Activated naive CD4-positive, alpha-beta T cell treated with anti-CD3 and anti-CD28 coated beads for 36 hours (primary cell): ENCODE measurements at places on chromosomes 16 and 17. TPM values are rescaled to one million over a fixed set of nuclear protein-coding genes. Genes with fewer than 3 reads are reported as not detected.
A peak's percentile ranks its signal among the peaks of the same experiment; 100 is the strongest.

DNA sequence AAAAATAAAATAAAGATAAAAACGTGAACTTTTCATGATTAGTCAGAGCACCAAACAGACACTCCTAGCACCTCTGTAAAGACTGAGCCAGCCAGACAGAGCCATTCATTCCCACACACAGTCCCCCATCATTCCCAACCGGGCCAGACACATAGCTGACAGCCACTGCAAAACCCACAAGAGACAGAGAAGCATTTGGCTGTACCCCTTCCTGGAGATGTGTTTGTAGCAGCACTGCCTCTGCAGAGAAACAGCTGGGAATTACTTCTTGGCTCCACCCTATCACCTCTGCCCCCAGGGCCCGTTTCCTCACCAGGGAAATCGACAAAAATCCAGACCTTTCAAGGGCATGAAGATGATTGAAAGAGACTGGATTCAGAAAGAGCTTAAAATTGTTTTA lies 46.4 kb downstream of the MYH11 start:
- DNase-seq, result no peak

DNA sequence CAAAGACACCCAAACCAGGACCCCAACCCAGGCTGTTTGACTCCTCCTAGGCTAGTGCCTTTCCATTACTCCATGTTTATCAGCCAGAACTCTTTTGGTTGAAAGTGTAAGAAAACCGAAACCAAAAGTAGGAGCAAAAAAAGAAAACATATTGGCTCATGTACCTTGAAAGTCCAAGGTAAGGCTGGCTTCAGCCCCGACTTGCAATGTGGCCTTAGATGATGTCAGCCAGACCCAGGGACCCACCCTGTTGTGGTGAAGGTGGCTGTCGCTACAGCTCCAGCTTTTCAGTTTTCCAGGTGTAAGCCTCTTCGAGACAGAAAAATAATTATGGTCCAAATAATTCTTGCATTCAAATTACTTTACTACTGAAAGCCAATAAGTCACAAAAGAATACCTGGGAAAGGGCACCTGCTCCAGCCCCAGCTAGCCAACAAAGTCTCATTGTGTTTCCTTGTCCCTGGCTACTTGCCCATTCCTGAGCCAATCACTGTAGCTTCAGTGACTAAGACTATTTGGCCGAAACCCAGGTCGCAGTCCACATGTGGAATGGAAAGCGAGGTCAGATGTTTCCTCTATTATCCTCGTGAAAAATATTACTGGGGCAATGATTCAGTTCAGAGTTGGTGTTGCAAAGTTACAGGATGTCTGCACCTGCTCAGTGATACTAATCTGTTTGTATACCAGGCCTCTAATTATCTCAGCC lies 20.7 kb downstream of the DNAH9 start:
- DNase-seq, result no peak

GRCh38 chr17:30237296-30238002 lies 2.0 kb upstream of the SLC6A4 start:
- DNase-seq, result no peak

GRCh38 chr16:72856797-72857196 lies 191.1 kb downstream of the ZFHX3 start:
- peak; percentile 35 for DNase-seq

- DNase-seq, result no peak
Measured at GRCh38 chr17:15456496-15456895, 10.9 kb downstream of the CDRT4 start.

The SOST gene
- total RNA-seq, result not detected

The RSL1D1 gene
- 365 TPM for total RNA-seq

DNA sequence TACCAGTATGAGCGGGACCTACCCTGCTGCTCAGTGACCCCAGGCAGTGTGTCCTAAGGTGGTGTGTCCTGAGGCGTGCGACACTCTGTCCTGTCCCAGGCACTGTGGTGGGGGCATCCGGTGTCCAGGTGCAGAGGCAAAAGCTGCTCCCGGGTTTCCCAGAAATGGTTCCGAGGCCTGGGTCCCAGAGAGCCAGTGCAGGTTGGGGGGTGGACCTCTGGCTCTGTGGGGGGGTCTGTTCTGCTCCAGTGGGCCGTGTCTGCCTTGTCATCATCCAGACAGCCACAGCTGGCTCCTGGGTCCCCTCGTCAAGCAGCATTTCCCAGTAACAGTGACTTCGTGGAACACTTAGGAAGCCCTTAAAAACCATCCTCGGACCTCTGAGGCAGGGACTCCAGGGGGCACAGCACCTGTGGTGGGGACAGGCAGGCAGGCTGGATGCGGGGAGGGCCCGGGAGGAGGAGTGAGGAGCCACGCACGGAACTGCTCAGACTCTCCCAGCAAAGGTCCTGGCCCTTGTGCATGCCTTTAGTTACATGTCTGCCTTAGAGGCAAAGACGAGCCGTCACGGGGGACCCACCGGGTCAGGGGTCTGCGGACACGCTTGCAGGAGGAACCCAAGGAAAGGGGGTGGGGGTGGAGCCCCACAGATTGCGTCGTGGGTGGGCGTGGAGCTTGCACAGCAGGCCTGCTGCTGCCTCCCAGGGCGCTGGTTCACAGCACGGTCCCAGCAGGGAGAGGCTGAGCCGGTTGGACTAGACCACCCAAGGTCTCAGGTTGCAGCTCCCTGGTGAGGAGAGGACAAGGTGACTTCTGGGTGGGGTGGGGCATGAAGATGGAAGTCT lies 5.6 kb downstream of the SLC16A3 start:
- DNase-seq, result no peak

- DNase-seq, result no peak
Measured at GRCh38 chr17:556431-556995, 158.1 kb downstream of the VPS53 start.

GRCh38 chr17:19613979-19614378 lies 34.6 kb upstream of the ALDH3A2 start:
- DNase-seq, result no peak

The ZNF747 gene
- total RNA-seq, result 6.1 TPM

The ITGB4 gene
- total RNA-seq, result 1.0 TPM

DNA sequence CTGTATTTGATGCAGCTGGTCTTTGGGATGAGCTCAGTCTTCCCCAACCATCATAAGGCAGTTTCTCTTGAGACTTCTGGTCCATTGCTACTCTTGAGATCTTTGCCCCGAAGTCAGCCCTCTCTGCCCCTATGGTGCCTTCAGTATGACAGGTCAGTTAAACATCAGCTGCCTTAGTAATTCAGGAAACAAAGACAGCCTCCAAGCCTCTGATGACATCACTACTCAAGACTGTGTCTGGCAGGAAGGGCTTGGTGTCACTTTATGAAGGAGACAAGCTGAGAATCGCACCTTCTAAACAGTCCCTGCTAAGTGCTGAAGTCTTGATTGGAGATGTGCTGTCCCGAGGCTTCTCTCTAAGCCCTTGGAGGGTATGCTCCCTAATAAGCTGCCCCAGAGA lies 104.9 kb upstream of the TBX2 start:
- DNase-seq, result no peak

DNA sequence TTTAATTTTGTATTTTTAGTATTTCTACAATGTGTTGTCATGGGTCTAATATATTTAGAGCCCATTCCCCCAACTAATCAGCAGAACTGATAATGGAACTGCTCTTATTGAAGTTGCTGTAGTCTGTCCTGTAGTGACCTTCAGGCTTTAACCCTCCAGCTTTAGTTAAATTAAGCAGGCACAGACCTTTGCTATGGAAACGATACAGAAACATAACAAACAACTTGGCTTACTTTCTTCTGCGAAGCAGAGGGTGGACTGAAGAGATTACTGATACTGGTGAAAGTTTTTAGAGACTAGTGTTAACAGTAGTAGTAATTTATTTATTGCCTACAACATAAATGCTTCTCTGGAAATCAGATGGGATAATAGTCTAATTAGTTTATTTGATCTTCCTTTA lies 61.4 kb downstream of the NFATC3 start:
- no peak for DNase-seq

DNA sequence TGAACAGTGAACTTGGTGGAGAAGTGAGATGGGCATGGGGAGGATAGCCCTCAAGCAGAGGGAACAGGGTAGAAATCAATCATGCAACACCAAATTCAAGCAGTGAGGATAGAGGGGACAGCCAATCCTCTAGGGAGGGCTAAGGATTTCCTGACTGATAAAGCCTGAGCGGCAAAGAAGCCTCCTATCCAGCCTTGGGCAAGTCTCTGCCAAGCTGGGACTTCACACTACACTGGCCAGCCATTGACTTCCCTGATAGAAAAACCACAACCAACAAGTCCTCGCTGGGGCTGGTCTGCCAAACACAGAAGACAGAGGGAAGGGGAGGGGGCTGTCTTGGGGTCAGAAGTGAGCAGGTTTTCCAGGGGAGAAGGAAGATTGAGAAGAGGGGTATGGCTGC lies 2.5 kb upstream of the FBXL19 start:
- DNase-seq, result no peak

The WBP2 gene
- total RNA-seq, result 68.7 TPM

- DNase-seq, result no peak
Measured at GRCh38 chr17:42623732-42624596, 14.5 kb downstream of the TUBG1 start.

GRCh38 chr17:80813318-80813717 lies 178.3 kb upstream of the CHMP6 start:
- DNase-seq, result no peak

The KCNH6 gene
- total RNA-seq, result not detected

DNA sequence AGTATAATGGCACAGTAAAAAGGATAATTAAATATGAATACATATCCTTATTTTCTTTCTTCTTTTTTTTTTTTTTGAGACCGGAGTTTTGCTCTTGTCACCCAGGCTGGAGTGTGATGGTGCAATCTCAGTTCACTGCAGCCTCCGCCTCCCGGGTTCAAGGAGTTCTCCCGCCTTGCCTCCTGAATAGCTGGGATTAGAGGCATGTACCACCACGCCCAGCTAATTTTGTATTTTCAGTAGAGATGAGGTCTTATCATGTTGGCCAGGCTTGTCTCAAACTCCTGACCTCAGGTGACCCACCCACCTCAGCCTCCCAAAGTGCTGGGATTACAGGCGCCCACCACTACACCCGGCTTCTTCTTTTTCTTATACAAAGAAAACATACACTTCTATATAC lies 12.0 kb downstream of the GABARAPL2 start:
- no peak for DNase-seq

The PER1 gene
- total RNA-seq, result 62.2 TPM

GRCh38 chr16:17633181-17633951 lies 162.6 kb upstream of the XYLT1 start:
- DNase-seq, result no peak

The TELO2 gene
- 68.1 TPM for total RNA-seq

- no peak for DNase-seq
Measured at GRCh38 chr17:80716986-80717719, 172.5 kb downstream of the RPTOR start.

GRCh38 chr17:17073581-17074403 lies 31.5 kb downstream of the MPRIP start:
- no peak for DNase-seq

The PHKB gene
- 22.5 TPM for total RNA-seq

The SNAI3 gene
- total RNA-seq, result 2.9 TPM

- no peak for DNase-seq
Measured at GRCh38 chr17:62611728-62612127, 15.7 kb upstream of the MRC2 start.

GRCh38 chr16:80330803-80331202 lies 210.0 kb upstream of the DYNLRB2 start:
- no peak for DNase-seq

DNA sequence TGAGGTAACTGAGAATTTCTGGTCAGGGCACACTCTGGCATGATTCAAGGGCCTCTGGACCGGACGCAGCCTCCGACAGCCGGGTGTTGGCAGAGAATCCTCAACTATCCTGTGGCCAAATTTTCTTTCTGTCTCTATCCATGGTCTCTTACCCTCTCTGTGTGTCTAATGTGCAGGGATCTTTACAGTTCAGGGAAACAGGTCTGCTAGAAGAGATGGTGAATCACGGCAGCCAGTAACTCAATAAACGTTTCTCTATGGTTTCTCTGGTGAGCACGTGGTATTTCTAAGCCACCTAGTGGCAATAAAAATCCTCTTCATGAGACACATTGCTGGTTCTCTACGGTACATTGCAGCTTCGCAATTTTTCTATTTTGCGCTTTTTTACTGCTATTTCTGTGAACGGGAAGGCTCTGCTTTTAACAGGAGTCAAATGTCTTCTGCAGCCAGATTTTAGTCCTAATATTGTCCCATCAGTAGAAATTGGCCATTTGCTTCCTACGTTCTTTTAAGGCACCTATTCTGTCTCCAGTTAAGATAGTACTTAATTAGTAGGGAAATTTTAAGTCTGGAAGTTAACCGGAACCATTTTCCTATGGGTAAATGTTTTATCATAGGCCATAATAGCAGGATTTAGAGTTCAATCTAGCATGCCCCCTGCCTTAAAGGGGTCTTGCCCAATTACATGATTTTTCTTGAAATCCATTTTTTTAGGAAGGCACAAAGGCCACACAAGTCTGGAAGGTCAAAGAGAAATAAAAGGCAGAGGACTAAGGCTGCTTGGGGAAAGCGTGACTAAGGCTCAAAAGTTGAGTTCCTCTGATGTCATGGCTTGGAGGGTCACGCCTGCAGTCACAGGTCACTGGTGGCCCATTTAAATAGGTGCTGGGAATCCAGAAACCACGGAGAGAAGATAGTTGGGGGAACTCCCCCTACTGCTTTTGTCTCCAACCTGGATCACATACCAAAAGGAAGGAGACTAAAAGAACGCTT lies 31.5 kb downstream of the QPRT start:
- peak; percentile 64 for DNase-seq

The FOXC2 gene
- total RNA-seq, result not detected

The ZNF750 gene
- total RNA-seq, result not detected

DNA sequence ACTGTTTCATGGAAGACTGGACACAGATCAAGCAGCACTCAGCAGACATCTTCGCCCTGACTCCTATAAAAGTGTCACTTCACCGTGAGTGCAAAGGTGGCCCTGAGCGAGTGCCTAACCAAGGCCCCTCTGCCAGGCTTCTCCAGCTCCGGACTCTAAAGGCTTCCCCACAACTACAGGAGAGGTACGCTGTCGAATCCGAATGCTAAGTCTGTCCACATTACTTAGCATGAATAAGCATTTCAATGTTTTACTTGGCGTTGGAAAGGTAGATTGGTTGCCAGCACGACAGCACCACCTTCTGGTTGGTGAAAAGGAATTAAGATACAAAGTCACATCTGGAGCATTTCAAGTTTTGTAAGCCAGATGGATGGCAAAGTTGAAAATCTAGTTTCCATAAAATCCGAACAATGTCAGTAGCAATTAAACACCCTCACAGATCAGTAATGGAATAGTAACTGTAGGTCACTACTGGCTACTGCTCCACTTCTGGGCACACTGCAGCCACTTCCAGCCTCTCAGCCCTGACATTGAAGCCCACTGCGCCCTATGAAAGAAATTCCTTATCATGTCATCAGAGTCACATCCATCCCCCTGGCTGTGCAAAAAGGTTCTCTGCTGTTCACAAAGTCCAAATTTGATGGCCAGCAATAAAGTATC lies 100.9 kb downstream of the PARN start:
- peak; percentile 79 for DNase-seq

GRCh38 chr17:47844814-47845715 lies 4.0 kb upstream of the SCRN2 start:
- no peak for DNase-seq
